ENCODE measurements at places on chromosomes 12 and 14. TPM values are rescaled to one million over a fixed set of nuclear protein-coding genes. Genes with fewer than 3 reads are reported as not detected.

SLC38A4 gene
- polyA plus RNA-seq: not detected

DNA sequence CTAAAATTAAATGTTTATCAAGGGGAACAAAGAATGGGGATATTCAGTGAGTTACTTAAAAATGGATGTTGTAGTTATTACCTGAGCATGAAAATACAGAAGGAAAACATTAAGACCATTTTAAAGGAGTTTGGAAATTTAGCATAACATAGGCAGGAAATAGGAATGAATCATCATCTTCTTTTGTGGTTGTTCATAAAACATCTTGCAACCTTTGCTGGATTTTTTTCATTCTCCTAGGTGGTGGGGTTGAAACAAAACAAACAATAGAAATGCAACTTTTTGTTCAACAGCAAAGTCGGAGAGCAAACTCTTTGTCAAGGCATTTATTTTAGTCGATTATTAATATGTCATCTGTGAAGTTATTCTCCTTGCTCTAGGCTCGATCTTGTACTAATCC lies 275.1 kb downstream of the IPO8 start:
- H3K27ac ChIP-seq: no peak overlapping the region
- no peaks in the 10 kb centered on the region for H3K4me1 ChIP-seq
- H3K36me3 ChIP-seq: no peaks in the 10 kb centered on the region
- DNase-seq: no peak

DNA sequence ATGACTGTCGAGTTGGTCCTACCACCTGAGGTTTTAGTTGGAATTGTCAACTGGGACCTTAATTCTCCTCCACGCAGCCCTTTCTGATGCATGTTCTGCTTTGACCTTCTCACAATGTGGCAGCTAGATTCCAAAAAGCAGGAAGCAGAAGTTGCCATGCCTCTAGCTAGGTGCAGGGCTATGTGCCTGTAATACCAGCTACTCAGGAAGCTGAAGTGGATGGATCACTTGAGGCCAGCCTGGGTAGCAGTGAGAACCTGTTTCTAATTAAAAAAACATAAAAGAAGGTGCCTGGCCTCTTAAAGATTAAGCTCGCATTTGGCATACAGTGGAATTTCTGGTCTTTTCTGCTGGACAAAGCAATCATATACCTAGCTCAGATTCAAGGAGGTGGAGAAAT lies 77.1 kb downstream of the FGD4 start:
- no peak overlapping the region for H3K27ac ChIP-seq
- H3K27me3 ChIP-seq: no peaks in the 10 kb centered on the region
- peak overlapping the region; percentile 47 for H3K4me3 ChIP-seq
- no peaks in the 10 kb centered on the region for H3K36me3 ChIP-seq
- no peak for DNase-seq
- H3K4me1 ChIP-seq: peaks cover 53% of the 10 kb centered on the region

PLCZ1 gene
- not detected for polyA plus RNA-seq

GRCh38 chr12:13074396-13075117 lies 28.9 kb downstream of the GSG1 start:
- DNase-seq: no peak
- H3K36me3 ChIP-seq: peaks cover 10% of the 10 kb centered on the region
- no peak overlapping the region for H3K27ac ChIP-seq

DNA sequence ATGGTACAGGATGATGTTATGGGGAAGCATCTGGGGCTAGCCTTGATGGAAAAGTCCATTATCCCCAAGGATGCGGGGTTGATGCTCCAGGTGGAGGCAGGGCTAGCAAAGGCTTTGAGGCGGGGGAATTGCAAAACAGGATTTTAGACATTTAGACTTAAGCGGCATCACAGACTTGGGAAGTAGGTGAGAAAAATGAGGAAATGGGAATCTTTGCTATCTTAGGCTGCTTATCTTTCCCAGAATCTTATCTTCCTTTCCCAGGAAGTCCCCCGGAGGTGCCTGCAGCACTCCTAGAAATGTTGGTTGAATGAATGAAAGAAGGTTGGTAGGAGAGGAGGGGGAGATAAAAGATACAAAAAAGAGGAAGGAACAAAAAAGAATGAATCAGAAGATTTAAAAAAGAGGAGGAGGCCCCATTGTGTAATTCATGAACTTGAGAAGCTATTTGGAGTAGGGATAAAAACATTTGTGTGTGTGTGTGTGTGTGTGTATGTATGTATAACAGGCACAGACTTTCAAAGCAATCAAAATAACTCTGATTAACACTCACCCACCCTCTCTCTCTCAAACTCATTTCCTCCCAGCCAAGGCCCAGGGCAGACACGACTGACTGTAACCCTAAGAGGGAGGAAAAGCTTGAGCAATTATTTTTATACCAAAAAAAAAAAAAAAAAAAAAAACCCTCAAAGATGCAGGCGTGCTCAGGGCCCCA lies 62.5 kb upstream of the TBX3 start:
- H3K4me3 ChIP-seq: no peak overlapping the region
- H3K27me3 ChIP-seq: no peaks in the 10 kb centered on the region

ABCC9 gene
- polyA plus RNA-seq: not detected

DNA sequence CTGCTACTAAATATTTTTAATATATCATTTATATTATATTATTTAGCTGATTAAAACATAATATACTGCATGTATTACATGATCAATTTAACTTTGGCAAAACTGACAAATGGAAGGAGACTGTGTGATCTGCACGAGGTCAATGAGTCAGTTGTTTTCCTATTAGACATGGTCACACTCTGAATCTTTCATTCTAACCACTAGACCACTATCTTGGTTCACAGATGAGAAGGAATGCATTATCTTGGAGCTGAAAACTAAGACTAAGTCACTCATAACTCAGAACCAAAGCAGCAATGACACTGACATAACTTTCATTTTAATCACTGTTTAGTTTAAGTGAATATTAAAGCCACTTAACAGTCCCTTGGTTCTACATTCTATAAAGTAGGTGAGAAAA lies 37.4 kb downstream of the GNPTAB start:
- H3K4me1 ChIP-seq: peaks cover 7% of the 10 kb centered on the region
- no peak overlapping the region for H3K4me3 ChIP-seq
- H3K36me3 ChIP-seq: peaks cover 42% of the 10 kb centered on the region
- no peak for DNase-seq
